ENCODE measurements at places on chromosomes 11 and 22.

DNA sequence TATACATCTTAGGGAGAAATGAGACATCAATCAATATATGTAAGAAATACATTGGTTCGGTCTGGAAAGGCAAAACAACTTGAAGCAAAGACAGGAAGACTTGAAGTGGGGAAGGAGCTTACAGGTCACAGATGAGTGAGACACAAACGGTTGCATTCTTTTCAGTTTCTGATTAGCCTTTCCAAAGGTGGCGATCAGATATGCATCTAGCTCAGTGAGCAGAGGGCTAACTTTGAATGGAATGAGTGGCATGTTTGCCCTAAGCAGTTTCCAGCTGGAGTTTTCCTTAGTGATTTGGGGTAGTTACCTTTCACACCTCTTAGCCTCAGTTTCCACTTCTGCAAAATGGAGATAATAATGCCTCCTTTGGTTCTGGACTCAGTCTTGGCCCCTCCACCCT, 15.8 kb downstream of the LHFPL7 start:
- DNase-seq, result no peak

DNA sequence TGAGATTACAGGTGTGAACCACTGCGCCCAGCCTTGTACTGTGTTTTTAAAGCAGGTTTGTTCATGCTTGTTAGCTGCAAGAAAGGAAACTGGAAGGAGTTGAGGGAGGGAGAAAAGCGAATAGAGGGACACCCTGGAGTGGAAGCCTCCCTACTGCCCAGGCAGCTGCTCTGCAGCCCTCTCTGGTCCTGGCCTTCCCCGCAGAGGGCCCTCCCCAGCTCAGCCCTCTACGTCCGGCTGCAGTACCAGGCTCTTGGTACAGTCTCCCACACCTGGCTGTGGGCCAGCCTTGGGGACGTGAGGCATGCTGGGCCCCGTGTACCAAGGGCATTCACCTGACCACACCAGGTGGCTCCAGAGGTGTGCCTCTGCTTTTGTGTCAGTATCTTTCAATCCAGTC, 70.8 kb downstream of the MED15 start:
- no peak for DNase-seq

DNA sequence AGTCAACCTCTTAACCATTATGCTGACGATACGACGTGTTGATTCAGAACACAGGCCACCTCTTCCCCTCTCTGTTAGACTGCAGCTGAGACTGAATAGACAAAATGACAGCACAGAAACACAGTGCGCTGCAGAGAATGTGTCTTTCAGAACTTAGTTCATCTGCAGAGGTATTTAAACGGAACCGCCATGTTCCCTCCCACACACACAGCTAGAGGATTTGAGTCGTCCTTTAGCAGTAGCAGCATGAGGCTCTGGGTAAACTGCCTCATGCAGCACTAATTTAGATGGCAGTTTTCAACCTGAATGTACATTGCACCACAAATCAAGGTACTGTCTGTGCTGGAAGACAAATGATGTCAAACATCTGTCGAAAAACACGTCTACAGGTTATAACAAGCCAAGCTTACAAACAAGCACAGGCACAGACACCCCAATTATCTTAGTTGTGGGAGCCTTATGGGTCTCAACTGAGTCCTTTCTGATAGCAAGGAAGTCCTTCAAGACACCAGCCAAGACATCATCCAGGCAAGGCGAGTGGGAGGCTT, 76.6 kb upstream of the LRRC4C start:
- DNase-seq, result no peak

DNA sequence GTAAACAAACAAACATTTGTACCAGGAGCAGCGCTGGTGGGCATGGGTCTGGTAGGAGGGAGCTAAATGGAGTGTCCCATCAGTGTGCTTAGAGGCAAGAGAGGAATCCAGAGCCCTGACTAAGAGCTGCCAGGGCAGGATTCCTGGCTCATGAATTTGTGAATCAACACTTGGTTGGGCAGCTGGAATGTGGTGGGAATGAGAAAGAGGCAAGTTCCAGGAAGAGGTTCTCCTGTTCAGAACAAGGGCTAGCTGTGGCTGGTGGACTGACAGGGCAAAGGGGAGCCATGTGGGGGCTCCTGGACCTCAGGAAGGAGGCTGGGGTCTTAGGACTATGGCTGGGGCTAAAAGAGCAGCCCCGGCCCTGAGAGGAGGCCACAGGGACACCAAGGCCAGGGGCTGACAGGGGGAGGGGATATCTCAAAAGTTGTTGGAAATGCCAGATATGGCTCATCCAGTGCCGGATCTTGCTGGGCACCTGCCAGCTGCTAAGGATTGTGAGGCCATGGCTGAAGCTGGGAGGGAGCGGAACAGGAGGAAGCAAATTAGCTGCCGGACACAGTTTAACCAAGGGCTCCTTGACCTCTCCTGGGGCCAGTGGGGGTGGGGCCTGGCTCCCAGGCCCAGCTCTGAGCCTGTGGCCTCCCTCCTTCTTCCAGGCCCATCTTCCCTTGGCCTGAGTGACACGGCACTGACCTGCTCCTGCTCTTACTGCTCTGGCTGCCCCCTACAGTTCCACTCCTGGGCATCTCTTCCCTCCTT, 14.6 kb upstream of the P2RY6 start:
- DNase-seq, result no peak

- DNase-seq, result no peak
Observed at GRCh38 chr11:123742724-123743120, 1.3 kb upstream of the ZNF202 start.

- DNase-seq, result no peak
Observed at GRCh38 chr11:73262851-73263495, 9.2 kb upstream of the P2RY6 start.

- DNase-seq, result no peak
Observed at GRCh38 chr11:13364388-13364787, 86.8 kb downstream of the BMAL1 start.

- peak; percentile 40 for DNase-seq
Observed at GRCh38 chr11:48184452-48184851, 32.2 kb upstream of the OR4B1 start.

DNA sequence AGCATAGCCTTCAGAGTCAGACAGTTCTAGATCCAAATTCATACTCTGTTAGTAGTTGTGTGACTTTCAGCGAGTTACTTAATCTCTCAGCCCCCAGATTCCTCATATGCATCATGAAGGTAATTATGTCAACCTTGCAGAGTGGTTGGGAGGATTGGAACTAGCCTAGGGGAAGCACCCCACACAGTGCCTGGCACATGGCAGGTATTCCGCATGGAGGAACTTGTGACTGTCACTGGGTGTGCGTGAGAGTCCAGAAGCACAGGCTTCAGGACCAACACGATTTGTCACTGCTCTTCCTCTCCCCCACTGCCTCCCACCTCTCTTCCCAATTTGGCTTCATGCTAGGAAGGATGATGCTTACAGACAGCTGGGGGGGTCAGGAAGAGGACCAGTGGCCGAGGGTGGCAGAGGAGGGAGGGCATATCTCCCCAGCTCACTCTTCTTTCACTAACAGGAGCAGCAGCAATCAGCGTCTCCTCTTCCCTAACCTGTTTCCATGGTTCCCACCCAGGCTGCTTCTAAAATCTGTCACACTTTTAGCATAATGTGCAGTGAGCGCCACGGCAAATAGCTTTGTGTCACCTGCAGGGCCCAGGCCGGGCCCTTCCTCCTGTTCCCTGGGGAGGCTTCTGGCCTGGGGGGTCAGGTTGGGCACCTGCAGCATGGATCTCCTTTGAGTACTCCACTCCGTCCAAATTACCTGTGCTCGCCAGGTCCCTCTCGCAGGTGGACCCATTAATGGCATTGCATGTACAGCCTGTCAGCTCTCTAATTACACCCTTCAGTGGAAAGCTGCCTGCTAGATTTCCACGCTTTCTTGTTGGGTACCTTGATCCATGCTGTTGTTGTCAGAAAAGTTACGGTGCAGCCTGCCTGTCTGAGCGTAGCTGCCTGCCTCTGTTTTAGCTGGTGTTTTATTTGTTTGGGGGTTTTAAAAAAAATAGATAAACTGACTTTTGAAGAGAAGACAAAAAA, 400.4 kb downstream of the NXPE2 start:
- no peak for DNase-seq

DNA sequence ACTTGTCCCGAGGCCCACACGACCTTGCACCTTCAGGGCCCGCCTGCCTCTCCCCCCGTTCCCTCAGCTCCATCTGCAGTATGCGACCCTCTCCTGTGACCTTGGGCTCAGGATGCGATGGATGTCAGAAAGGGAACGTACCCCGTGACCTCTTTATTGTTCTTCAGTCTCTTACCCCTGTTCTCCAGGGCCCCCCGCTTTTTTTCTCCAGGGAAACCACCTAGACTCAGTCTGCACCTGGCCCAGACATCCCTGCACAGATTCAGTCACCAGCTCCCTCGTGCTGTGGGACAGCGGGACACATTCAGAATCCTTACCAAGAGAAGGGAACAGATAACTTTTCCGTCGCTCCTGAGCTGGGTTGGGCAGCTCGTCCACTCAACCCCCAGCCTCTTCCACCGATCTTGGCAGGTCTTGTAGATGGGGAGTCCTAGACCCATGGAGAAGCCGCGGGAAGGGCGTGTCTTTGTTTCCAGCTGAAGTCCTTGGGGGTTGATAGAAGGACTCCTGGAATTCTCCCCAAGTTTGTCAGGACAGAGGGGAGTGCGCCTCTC, 1.4 kb upstream of the PHOX2A start:
- no peak for DNase-seq

DNA sequence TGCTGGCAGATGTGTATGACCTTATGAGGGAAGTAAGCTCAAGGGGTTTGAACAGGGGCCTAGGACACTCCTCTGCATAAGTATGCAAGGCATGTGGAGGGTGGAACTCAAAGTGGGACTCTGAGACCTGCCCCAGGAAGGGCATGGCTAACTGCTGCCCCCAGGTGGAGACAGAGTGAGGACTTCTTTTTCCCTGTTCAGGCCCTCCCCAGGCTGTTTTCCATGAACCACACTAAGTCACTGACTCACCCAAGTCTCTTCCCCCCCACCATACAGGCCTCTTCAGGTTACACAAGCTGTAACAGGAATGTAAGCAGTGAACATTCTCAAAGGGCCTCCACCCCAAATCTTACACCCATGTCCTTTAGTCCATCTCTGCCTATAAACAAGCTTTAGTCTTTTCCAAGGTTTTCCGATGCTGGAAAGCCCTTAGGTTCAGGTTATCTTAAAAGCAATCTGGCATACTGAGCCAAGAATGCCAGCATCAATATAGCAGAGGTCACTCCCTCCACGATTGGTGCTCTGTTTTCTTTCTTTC, 13.1 kb downstream of the EEF1G start:
- DNase-seq, result peak; percentile 88

- no peak for DNase-seq
Observed at GRCh38 chr11:112114460-112114859, 27.8 kb downstream of the SDHD start.

- no peak for DNase-seq
Observed at GRCh38 chr22:18968011-18968749, 32.1 kb upstream of the PRODH start.

DNA sequence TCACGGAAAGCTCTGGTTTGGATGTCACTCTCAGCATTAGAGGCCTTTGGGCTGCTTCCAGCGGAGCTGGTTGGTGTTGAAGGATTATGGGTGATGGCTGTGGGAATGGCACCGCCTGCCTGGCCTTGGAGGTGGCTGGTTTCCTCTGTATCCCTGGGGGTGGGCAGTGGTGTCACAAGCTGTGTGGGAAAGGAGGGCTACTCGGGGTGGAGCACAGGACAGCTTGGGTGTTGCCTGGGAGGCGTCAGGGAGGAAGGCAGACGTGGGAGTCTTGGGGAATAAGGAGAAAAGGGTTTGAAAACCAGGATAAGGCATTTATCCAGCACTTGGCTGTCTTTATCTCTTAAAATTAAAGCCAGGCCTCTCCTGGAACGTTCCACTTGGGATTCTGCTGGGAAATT, 71.8 kb downstream of the ADAMTS15 start:
- no peak for DNase-seq

GRCh38 chr11:15858881-15859280, 497.5 kb downstream of the SOX6 start:
- no peak for DNase-seq

DNA sequence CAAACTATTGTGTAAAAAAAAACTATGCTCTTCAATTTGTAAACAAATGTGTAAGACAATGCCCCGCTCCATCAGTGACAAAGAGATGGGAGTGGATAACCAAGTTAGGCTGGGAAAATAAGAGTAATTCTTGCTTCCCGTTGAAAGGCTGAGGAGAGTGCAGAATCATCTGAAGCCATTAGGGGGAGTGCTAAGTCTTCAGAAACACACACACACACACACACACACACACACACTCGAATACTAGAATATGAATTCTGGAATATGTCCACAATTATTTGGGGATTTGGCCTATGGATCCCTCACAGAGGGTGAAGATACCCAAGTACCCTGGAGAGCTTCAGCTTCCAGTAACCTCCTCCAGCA, 27.8 kb upstream of the ROBO3 start:
- peak; percentile 89 for DNase-seq

- peak; percentile 26 for DNase-seq
Observed at GRCh38 chr11:20109731-20110445, 50.4 kb downstream of the DBX1 start.

- peak; percentile 82 for DNase-seq
Observed at GRCh38 chr22:44697423-44698141, 4.4 kb upstream of the PRR5 start.

DNA sequence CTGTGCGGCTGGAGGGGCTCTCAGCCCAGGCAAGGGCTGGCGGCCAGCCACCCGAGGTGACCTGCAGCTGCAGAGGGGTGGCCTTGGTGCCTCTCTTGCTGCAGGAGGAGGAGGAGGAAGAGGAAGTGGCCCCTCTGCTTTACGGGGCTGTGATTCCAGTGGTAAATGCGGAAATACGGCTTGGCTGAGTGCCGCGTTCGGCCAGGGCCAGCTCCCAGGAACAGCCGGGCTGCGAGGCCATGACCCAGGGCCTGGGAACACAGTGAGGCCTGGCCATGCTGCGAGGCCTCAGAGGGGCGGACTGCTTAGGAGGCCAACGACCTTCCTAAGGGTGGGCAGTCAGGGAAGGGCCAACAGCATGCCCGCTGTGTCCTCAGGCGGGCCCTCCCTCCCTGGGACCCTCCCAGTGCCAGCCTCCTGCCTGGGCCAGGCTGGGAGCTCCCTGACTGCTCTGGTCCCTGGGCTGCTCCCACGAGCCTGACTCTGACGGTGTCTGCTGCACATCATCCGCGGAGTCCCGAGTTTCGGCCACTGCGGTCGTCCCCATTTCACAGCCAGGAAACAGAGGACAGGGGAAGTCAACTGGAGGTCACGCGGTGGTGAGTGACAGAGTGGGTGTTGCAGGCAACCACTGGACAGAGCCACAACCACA, 20.8 kb upstream of the PPARA start:
- DNase-seq, result no peak

GRCh38 chr22:46031965-46032851, 55.2 kb upstream of the WNT7B start:
- no peak for DNase-seq

DNA sequence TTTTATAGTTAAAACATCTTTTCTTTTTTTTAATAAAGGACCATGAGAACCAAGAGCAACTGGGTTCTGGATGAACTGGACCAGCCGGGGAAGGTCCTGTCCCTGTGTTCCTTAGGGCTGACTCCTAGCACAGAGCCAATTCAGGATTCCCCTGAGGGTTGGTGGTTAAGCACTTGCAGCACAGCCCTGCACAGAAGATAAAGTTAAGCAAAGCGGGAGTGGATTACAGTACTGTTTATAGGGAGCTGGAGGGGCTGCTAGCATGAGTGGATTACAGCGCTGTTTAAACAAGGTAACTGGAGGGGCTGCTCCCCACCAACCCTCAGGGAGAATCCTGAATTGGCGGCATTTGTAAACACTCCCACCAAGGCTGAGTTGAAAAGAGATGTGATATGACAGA, 90.6 kb downstream of the CELSR1 start:
- DNase-seq, result no peak

- DNase-seq, result no peak
Observed at GRCh38 chr11:35407041-35407440, 12.3 kb downstream of the SLC1A2 start.

- DNase-seq, result no peak
Observed at GRCh38 chr11:75293903-75294302, 53.3 kb downstream of the TPBGL start.

GRCh38 chr11:119361056-119361787, 14.7 kb upstream of the MFRP start:
- DNase-seq, result peak; percentile 76
